ENCODE measurements at places on chromosomes 5 and 9. TPM values are rescaled to one million over a fixed set of nuclear protein-coding genes. Genes with fewer than 3 reads are reported as not detected.
A peak's percentile ranks its signal among the peaks of the same experiment; 100 is the strongest.

KYAT1 gene
- 16.3 TPM for total RNA-seq

PCDHA13 gene
- not detected for total RNA-seq

SLC24A2 gene
- not detected for total RNA-seq

FAM153A gene
- 42.0 TPM for total RNA-seq

SAXO1 gene
- 0.43 TPM for total RNA-seq

LRRC19 gene
- total RNA-seq = not detected

GNA14 gene
- not detected for total RNA-seq

DNA sequence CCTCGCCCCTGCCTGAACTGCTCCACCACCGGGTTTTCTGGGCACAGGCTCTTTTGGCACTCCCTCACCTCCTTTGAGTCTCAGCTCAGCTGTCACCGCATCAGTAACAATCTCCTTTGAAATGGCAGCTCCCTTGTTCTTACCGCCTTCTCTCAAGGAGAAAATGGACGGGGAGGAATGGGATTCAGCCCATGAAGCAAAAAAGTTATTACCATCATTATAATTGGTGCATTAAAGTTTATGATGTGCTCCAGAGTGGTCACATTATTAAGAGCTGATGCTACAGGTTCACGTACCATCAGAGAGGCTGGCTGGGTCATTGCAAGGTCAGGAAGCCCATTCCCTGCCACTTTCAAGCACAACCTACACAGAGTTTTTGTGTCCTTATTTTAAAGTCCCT is 344.7 kb downstream of the AGTPBP1 start:
- no peak for DNase-seq
- H3K4me1 ChIP-seq = no peaks in the 10 kb centered on the region
- no peaks in the 10 kb centered on the region for H3K36me3 ChIP-seq
- H3K27me3 ChIP-seq = peaks cover 8% of the 10 kb centered on the region
- H3K4me3 ChIP-seq = no peak overlapping the region

GRCh38 chr5:55865831-55866230 is 14.7 kb downstream of the IL31RA start:
- DNase-seq = no peak
- no peak overlapping the region for H3K27ac ChIP-seq
- H3K27me3 ChIP-seq = no peaks in the 10 kb centered on the region
- no peak overlapping the region for H3K4me3 ChIP-seq

GRCh38 chr9:91089405-91090129 is 272.2 kb downstream of the AUH start:
- H3K4me3 ChIP-seq = no peak overlapping the region
- H3K4me1 ChIP-seq = peaks cover 17% of the 10 kb centered on the region
- H3K27ac ChIP-seq = peak overlapping the region; percentile 28
- H3K36me3 ChIP-seq = peaks cover 19% of the 10 kb centered on the region
- DNase-seq = no peak
- no peaks in the 10 kb centered on the region for H3K27me3 ChIP-seq

DNA sequence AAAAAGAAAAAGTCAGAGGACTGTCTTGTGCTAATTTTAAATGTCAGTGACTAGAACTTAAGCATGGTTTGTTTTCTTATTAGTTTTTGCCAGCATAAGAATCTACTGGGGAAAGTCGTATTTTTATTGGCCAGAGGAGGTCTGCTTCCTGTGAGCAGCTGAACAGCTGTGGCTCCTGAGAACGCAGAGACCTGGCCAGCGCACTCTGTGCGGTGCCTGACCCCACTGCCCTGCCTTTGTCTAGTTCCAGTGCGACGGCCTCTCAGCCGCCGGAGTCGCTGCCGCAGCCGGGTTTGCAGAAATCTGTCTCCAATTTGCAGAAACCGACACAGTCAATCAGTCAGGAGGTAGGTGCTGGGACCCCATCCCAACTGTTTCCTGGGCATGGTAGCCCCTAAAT is 42.5 kb downstream of the PRRC2B start:
- DNase-seq = no peak
- H3K4me1 ChIP-seq = peaks cover 33% of the 10 kb centered on the region
- no peak overlapping the region for H3K4me3 ChIP-seq
- H3K36me3 ChIP-seq = peaks cover 47% of the 10 kb centered on the region

GRCh38 chr5:123359454-123360200 is 63.6 kb downstream of the CEP120 start:
- H3K36me3 ChIP-seq = peaks cover 37% of the 10 kb centered on the region
- H3K27ac ChIP-seq = no peak overlapping the region
- DNase-seq = no peak
- H3K27me3 ChIP-seq = no peaks in the 10 kb centered on the region

GRCh38 chr5:151643388-151643787 is 43.3 kb downstream of the SPARC start:
- no peak overlapping the region for H3K27ac ChIP-seq
- no peak overlapping the region for H3K4me3 ChIP-seq
- DNase-seq = no peak

DNA sequence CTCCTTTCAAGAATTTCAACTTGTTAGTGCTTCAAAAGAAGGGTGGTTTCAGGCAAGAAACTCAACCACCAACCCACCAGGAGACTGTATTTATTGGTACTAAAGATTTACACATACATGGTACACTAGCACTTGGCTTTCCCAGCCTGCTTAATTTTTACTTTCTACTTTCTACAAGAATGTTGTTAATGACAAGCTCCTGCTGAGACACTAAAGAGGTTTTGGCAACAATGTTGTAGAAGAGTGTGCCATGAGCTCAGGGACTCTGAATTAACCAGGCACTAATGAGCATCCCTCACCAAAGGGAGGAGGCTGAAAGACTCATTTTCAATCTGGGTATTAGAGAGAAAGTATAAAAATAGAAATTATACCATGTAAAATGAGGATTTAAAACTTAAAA is 195.0 kb downstream of the KIAA0825 start:
- no peak for DNase-seq
- no peaks in the 10 kb centered on the region for H3K4me1 ChIP-seq
- peaks cover 1% of the 10 kb centered on the region for H3K27me3 ChIP-seq
- no peak overlapping the region for H3K27ac ChIP-seq
- H3K36me3 ChIP-seq = no peaks in the 10 kb centered on the region
- H3K4me3 ChIP-seq = no peak overlapping the region

DNA sequence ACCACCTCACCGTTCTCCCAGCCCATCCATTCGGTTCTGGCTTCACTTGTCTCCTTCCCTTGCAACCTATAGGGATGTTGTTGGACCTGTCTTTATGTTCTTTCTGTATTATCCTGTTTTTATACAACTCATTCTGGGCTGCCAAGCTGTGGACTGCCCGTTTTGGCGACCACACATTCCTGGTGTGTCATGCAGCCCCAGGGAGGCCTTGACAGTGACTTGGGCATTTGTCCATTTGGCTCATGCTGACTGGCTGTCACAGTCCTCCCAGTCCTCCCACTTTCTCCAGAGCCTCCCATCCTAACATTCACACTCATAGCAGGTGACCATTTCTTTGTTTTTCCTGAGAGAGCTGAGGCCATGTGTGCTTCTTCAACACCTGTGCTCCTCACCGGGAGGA is 136.4 kb downstream of the SLF1 start:
- H3K4me3 ChIP-seq = no peak overlapping the region
- no peaks in the 10 kb centered on the region for H3K36me3 ChIP-seq
- no peak for DNase-seq
- no peaks in the 10 kb centered on the region for H3K27me3 ChIP-seq

GRCh38 chr5:5787373-5787772 is 364.9 kb downstream of the ICE1 start:
- no peak overlapping the region for H3K4me3 ChIP-seq
- H3K36me3 ChIP-seq = no peaks in the 10 kb centered on the region
- H3K27ac ChIP-seq = no peak overlapping the region
- no peak for DNase-seq

GRCh38 chr9:97039514-97039860 is 545 bp upstream of the CTSV start:
- H3K4me1 ChIP-seq = peaks cover 2% of the 10 kb centered on the region
- no peak overlapping the region for H3K27ac ChIP-seq

DNA sequence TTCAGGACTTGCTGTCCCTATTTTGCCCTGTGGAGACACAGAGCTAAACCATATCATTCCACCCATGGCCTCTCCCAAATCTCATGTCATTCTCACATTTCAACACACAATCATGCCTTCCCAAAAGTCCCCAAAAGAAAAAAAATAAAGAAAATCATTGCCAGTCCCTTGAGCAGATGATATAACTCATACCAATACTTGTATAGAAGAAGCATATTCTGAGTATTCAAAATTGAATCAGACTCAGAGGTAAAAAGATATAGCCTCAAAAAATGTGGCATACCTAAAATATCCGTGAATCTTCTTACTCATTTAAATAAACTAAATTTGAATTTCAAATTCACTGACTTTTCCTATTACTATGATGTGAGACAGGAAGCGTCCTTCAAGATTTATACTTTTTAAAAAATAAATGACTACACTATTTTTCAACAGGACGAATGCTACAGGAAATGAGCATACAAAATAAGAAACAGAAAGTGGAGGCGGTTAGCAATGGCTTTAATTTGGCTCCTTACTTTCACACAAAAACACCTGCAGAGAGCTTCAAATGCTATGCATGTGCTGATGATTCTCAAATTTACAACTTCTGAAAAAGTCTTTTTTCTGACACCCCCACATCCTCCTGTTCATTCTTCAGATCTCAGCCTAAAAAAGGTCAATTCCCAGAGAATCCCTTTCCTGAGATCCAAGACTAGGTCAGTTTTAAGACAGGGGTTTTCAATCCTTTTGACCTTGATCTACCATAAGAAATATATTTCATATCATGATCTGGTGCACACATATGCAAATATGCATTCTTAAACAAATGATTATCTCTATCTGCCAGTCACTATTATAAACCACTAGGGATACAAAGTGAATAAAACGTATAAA is 39.6 kb upstream of the DMXL1 start:
- no peak for DNase-seq
- peaks cover 17% of the 10 kb centered on the region for H3K4me1 ChIP-seq
- H3K4me3 ChIP-seq = peak overlapping the region; percentile 49

DNA sequence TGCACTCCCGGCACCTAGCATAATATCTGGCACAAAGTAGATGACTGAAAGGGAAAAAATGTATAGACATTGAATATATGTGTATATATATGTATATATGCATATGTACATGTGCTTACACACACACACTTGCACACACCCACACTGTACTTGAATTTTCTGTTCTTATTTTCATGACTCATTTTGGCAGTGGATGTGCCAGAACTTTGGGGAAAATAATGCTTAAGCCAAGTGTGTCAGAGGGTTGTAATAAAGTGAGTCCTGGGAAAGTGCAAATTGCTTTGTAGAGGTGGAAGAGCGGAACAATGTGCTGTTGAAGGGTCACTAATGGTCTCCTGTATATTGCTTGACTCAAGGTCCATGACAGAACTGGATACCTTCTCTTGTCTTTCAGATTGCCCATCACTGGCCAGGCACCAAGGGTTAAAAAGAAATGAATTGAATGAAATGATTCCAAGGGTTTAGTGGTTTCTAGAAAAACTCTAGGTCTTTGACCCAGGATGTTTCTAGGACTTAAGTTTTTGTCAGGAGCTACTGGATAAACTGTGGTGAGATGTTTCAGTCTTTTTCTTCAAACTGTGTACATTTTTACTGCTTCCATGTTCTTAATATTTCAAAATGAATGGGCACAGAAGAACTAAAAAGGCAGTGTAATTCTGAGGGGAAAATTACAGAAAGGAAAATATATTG is 129.9 kb upstream of the MOCS2 start:
- H3K4me1 ChIP-seq = no peaks in the 10 kb centered on the region
- DNase-seq = no peak
- H3K27ac ChIP-seq = no peak overlapping the region
- no peak overlapping the region for H3K4me3 ChIP-seq
- H3K36me3 ChIP-seq = no peaks in the 10 kb centered on the region
- H3K27me3 ChIP-seq = peaks cover 15% of the 10 kb centered on the region

GRCh38 chr9:34985311-34985899 is 4.1 kb upstream of the DNAJB5 start:
- H3K4me3 ChIP-seq = no peak overlapping the region
- H3K36me3 ChIP-seq = no peaks in the 10 kb centered on the region
- H3K27me3 ChIP-seq = no peaks in the 10 kb centered on the region

GRCh38 chr5:56816546-56817081 is 1.3 kb downstream of the MAP3K1 start:
- peaks cover 8% of the 10 kb centered on the region for H3K36me3 ChIP-seq
- peak overlapping the region; percentile 89 for H3K27ac ChIP-seq
- H3K4me1 ChIP-seq = peaks cover 27% of the 10 kb centered on the region
- DNase-seq = peak; percentile 79
- peak overlapping the region; percentile 95 for H3K4me3 ChIP-seq

GRCh38 chr9:27940535-27940934 is 367.3 kb upstream of the C9orf72 start:
- no peaks in the 10 kb centered on the region for H3K27me3 ChIP-seq
- no peak for DNase-seq
- no peak overlapping the region for H3K4me3 ChIP-seq
- no peak overlapping the region for H3K27ac ChIP-seq

DNA sequence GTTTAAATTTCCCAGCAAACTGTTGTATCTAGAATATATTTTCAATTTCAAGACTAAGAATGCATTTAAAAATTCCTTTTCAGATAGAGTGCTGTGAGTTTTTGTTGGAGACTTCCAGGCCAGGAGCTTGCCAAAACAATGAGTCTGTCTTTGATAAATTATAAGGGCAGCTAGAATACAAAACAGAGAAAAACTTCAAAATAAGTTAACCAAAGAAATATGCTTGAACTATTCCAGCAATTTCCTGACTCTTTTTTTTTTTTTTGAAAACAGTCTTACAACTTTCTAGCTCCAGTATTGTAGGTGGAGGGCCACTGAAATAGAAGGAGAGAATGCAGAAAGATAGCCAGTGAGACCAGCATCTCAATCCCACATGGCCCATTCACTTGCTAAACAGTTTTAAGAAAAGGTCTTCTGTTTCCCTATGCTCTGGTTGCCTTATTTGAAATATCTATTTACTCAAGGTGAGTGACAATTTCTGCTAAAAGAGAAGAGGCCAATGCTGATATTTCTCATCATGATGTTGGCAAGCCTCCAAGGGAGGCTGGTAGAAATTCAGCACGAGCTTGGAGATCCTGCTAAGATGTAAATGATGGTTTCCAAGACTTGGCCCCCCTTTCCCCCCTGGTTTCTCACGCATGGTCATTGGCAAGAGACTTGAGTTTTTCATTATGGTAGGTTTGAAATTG is 103.2 kb downstream of the USP20 start:
- DNase-seq = no peak
- H3K4me1 ChIP-seq = peaks cover 33% of the 10 kb centered on the region
- no peaks in the 10 kb centered on the region for H3K27me3 ChIP-seq
- peaks cover 48% of the 10 kb centered on the region for H3K36me3 ChIP-seq
- H3K27ac ChIP-seq = peak overlapping the region; percentile 67
- H3K4me3 ChIP-seq = no peak overlapping the region

DNA sequence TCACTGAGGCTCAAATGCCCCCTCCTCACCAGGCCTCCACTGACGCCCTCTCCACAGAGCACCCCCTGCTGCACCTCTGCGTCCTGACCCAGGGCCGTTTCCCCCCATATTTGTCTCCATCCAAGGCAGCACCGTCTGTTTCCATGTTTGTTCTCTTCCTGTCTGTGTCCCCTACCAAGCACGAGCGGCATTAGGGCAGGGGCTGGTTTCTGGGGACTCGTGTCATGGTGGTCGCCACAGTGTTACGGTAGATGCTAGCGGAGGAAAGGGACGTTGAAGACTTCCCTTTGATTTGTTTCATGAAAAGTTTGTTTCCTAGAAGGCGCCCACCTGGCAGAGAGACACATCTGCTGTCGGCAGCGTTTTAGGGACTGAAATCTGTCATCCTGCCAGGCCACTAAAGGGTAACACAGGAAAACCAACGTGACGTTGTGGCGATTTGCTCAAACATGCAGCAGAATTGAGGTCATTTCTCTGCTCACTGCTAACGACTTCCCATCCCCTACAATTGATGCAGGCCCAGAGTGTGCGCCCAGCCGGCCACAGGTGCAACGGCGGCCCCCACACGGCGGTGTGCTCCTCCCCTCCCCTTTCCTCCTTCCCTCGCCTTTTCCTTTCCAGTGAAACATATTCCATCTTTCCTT is 79.3 kb upstream of the IRX4 start:
- H3K36me3 ChIP-seq = no peaks in the 10 kb centered on the region
- no peak for DNase-seq
- H3K4me1 ChIP-seq = no peaks in the 10 kb centered on the region
- peaks cover 10% of the 10 kb centered on the region for H3K27me3 ChIP-seq

Data from activated naive CD8-positive, alpha-beta T cell treated with anti-CD3 and anti-CD28 coated beads, Interleukin-2, amount 10 ng/mL, durations not matched to agents 7 days and 5 days (primary cell).